ENCODE measurements at places on chromosomes 16 and 17.

DNA sequence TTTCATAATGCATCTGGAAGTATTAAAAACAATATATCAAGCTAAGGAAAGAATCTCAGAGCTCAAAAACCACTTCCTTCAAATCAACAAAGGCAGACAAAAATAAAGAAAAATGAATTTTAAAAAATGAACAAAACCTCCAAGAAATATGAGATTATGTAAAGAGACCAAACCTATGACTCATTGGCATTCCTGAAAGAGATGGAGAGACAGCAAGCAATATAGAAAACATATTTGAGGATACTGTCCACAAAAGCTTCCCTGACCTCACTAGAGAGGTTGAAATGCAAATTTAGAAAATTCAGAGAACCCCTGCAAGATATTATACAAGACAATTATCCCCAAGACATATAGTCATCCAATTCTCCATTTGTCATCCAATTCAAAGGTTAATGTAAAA lies 311.3 kb upstream of the SOX9 start:
- no peak for DNase-seq

GRCh38 chr17:12421646-12422306 lies 243.9 kb upstream of the MYOCD start:
- no peak for DNase-seq

DNA sequence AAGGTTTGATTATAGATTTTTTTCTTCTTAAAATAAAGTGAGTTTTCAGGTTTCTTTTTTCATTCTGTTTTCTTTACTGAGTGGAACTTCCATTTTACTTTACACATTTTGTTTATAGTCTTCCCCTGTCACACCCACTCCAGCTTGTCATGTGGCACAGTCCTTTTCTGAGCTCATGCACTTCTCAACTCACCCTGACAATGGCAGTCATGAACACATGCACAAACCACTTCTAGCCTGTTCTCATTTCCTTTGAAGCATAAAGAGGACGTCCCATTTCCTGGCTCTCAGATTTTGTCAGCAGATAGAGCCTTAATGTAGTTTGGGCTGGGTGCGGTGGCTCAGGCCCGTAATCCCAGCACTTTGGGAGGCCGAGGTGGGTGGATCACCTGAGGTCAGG lies 168.0 kb downstream of the AHSP start:
- DNase-seq, result no peak

- no peak for DNase-seq
These were observed 934 bp downstream of the PCTP start for GRCh38 chr17:55751720-55752250.

- no peak for DNase-seq
These were observed 5.4 kb upstream of the TMEM220 start for GRCh38 chr17:10735251-10735650.

GRCh38 chr16:79372503-79373184 lies 227.9 kb downstream of the MAF start:
- DNase-seq, result no peak

- DNase-seq, result no peak
These were observed 1.1 kb upstream of the TRPV3 start for GRCh38 chr17:3558603-3559269.

GRCh38 chr16:85157813-85158742 lies 45.8 kb upstream of the CIBAR2 start:
- DNase-seq, result no peak

DNA sequence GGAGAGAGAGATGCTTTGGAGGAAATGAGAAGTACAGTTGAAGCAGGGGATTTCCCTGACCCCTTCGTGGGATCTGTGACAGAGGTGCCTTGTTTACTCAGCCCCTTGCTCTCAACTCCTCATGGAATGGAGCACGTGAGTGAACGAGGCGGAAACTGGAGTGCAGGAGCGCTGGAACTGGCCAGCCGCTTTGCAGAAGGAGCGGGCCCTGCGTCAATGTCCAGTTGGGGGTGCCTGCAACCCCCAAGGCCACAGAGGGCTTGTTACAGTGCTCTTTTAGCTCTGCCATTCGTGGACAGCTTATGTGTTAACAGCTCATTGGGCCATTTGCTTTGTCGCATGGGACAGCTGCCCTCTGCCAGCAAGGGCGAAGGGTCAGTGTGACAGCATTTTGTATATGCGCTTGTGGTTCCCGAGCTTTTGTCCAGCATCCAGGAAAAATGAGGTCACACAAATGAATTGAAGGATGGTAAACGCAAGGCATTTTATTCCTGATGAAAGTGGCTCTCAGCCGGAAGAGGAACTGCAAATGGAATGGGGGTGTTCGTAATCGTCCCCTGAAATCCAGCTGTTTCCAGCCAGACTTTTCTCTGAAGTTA lies 1395.1 kb downstream of the CDH8 start:
- no peak for DNase-seq

DNA sequence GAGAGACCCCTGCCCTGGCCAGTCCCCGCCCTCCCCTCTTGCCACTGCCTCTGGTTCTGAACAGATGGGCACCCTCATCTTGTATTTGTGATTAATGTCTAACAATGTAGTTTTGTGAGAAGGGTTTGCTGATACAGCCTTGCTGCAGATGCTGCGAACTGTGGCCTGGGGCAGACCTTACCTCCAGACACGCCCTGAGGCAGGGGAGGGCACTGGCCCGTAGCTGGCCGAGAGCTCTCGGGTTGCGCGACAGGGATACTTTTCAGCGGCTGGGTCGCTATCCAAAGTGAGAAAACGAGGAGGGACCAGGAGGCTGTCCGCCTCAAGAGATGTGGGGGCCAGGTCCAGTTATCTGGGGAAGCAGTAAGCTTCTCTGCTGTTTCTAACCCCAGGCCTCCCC lies 21.9 kb downstream of the STH start:
- no peak for DNase-seq

DNA sequence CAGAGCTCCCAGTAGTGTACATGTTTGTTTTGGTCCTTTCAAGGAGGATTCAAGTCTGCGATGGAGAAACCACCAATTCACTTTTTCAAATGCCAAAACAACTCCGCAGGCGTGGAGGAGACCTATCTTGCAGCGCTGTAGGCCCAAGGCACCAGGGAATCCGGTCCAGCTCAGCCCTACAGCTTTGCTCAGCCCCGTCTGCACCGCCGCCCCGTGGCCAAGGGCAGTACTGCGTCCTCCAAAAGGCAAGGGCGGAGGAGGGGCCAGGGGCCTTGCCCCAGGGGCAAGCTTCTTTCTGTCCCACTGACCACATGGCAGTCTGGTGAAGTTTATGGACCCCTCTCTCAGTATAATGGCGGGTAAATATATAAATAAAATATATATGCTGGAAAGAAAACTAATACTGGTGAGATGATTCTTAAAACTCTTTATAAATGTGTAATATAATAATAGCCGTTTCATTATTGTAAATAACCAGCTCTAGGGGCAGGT lies 709 bp upstream of the CD300LG start:
- peak; percentile 62 for DNase-seq

GRCh38 chr16:27254262-27254811 lies 14.2 kb downstream of the NSMCE1 start:
- no peak for DNase-seq

GRCh38 chr16:2592786-2593185 lies 55.0 kb downstream of the PDPK1 start:
- no peak for DNase-seq

GRCh38 chr17:76567634-76568432 lies 17.8 kb downstream of the ST6GALNAC2 start:
- no peak for DNase-seq

GRCh38 chr17:45896803-45897693 lies 2.7 kb downstream of the MAPT start:
- DNase-seq, result no peak

- DNase-seq, result peak; percentile 62
These were observed 72.8 kb downstream of the MMD start for GRCh38 chr17:55348749-55349354.

GRCh38 chr16:8849411-8850011 lies 19.3 kb downstream of the CARHSP1 start:
- no peak for DNase-seq

GRCh38 chr17:50168319-50168718 lies 2.5 kb downstream of the SGCA start:
- DNase-seq, result no peak

Measured in HAP-1 (cell line).